ENCODE measurements at places on chromosomes 12 and 14.

DNA sequence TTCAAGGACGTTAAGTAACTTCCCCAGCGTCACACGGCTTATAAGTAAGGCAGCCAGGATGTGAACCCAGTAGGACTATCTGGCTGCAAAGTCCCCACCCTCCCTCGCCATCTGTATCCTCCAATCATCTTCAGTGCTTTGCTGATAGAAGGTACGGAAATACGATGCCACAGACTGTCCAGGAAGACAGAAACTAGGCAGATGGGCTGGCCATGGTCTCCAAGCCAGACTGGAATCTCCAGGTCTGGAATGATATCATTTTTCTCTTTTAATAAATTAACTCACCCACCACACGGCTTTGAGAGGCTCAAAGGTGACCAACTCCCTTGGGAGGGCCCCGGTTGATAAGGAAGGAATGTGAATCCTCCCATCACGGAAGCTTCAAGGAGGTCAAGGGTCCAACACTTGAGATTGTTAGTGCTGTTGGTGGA, 16.3 kb upstream of the BDKRB1 start:
- DNase-seq, result no peak

DNA sequence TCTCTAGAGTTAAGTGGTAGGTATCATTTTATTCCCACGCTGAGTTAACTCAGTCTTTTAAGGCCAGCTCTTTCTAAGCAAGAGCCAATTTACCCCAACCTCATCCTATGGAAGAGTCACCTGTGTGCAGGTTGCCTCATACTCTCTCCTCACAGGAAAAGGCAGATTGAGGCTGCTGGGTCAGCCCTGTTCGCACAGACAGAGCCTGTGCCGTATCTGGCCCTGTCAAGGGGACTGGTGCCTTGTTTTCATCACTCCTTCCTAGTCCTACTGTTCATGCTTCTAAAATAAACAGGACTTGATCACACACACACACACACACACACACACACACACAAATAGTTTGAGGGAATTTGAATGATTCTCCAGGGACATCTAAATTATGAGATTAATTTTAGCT, 285.0 kb downstream of the SLC6A15 start:
- DNase-seq, result no peak

DNA sequence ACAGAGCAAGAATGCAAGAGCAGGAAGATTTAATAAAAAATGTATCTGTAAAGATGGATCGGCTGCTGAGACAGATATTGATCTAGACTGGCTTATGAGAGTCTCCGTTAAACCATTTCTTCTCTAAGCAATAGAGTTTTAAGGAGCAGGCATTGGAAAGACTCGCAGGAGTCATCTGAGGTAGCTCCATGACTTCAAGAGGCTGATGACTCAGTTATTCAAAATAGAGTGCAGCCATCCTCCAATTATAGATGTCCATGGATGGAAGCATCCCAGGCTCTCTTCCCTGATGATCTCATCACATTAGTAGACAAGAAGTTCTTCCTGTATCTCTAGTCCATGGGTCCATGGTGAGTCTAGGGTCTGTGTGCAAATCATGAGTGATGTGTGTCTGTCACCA, 638.3 kb upstream of the TMEM132C start:
- no peak for DNase-seq

DNA sequence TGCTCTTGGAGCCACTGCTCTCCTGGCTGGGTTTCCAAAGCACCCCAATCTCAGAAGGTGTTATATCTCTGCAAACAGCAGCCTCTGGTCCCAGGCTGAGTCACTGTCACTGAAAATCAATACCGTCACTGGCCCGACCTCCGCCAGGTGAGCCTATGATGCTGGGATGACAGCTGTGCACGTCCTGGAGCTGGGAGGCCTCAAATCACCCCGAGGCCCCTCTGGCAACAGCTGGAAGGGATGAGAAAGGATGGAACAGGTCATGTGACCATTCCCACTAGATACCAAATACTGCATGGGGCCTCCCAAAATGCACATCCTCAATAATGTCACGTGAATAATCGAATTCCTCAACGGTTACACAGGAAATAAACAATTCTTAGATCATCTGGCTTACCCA, 190.8 kb downstream of the TTC7B start:
- DNase-seq, result no peak

DNA sequence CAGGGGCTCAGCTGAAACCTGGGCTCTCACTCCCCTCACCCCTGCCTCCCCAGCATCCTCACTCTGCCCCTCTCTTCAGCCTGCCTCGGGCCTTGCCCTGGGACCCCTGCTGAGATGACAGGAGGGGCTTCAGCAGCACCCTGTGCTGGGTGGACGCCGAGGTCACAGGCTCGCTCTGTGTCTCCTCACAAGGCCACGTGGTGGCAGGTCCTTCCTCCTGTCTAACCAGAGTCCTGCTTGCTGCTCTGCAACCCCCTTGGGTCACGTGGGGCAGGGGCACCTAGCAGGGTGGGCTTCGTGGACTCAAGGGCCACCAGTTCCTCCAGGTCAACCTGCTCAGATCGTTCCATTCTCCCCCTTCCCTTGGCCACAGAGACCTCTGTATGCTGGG, 90.4 kb downstream of the TMEM121 start:
- peak; percentile 39 for DNase-seq

- DNase-seq, result peak; percentile 87
Measured at GRCh38 chr14:105180592-105181548, at the start of gene NUDT14. Gene NUDT14, minus strand, starts transcription at chr14:105181312. Its CDS starts 103 bp downstream, at chr14:105181209.

- DNase-seq, result no peak
Measured at GRCh38 chr12:78878459-78878858, 13.9 kb downstream of the SYT1 start.

DNA sequence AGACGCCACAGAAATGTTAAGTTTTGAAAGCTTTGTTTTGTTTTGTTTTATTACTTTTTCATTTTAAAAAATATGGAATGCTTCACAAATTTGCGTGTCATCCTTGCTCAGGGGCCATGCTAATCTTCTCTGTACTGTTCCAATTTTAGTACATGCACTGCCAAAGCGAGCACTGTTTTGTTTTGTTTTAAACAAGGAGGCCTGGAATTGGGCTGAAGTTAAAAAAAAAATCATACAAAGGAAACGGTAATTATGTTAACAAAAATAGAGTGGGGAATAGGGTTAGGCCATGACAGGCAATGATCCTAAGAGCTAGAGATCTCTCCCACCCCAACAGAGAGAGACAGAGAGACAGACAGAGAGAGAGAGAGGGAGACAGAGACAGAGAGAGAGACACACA, 57.0 kb downstream of the ZFP36L1 start:
- no peak for DNase-seq

GRCh38 chr14:101813833-101814232, 52.3 kb downstream of the PPP2R5C start:
- no peak for DNase-seq

GRCh38 chr12:132664206-132665148, 22.7 kb downstream of the POLE start:
- DNase-seq, result peak; percentile 39

- DNase-seq, result no peak
Measured at GRCh38 chr12:104502217-104502616, 45.5 kb downstream of the CHST11 start.

- no peak for DNase-seq
Measured at GRCh38 chr12:55703901-55704761, 3.6 kb downstream of the ITGA7 start.

DNA sequence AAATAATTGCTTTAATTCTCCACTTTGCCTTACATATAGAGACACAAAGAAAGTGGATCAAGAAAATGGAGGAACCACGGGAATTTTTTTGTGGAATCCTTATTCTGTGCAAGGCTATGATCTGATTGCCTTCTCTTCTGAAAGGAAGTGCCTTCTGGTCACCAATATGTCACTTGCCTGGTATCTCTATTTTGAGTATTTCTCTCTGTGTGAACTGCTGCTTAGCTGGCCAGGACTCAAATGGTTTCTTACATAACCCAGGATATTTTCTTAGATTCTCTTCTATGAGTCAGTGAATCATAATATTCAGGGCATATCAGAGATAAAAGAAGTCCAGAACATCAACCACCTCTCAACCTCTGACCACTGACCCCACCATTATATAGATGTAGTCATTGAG, 156.1 kb downstream of the DIO2 start:
- no peak for DNase-seq

DNA sequence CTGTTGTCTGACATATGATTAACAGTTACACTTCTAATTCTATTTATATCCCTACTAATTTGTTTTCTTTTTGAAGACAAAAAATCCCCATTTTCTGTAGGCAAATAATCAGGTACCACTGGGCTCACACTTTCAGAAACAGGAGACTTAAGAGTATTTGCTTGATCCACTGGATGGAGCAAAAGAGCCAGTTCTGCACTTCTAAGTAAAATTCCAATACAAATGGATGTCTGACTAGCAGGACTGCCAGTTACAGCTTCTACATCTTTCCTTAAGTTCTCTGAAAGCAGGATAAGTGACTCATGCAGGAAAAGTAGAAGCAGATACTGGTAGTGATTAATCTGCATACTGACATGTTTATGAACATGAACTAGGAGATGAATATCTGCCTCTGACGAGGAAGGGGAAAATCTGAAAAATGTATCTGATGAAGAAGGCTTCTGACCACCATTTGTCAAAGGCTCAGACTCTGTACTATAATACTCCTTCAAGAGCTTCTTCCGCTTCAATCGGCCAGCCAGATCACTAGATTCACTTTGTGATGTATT, 73.8 kb upstream of the ANKS1B start:
- no peak for DNase-seq

GRCh38 chr14:101126731-101127130, 223.2 kb upstream of the RTL1 start:
- DNase-seq, result peak; percentile 32

DNA sequence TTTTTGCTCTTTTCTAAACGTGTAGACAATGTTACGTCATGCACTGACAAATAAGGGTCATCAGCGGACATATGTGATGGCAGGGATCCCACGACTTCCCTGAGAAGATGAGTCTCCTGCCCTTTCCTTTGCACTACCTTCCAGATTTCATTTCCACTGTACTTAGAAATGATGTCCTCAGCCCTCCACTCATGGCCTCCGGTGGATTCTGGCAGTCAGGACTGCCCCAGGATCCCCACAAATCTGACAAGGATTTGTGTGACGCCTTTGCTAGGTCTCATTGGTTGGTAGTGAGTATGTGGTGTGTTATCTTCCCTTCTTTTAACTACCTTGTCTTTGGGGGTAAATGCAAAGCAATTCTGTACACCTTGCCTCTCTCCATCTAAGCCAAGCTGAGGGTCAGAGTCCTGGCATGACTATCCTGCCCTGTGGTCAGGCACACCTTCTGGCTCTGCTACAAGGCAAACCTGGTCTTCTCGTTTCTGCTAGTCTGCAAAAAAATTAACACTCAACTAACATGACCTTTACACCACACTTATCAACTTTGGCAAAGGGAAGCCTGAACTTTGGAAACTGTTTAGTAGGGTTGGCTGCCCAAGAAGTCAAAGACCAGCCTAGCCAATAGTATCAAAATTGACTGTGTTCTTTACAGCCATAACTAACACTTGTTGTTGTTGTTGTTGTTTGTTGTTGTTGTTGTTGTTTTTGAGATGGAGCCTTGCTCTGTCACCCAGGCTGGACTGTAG, 17.3 kb upstream of the DHRS4 start:
- DNase-seq, result no peak

DNA sequence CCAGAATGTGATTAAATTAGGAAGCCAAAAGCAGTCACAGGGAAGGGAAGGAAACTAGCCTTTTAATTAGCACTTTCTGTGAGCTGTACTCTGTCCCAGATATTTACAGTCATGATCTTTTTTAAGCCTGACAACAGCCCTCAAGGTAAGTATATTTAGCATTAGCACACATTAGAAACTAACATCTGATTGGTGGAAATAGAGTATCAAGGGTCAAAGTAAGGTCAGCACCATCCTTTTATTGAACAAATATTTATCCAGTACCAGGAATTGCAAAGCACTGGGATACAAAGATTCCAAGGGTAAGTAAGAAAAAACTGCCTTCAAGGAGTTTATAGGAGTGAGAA, 28.2 kb downstream of the RPGRIP1 start:
- no peak for DNase-seq

GRCh38 chr12:18439541-18439940, 178.2 kb downstream of the PIK3C2G start:
- no peak for DNase-seq

DNA sequence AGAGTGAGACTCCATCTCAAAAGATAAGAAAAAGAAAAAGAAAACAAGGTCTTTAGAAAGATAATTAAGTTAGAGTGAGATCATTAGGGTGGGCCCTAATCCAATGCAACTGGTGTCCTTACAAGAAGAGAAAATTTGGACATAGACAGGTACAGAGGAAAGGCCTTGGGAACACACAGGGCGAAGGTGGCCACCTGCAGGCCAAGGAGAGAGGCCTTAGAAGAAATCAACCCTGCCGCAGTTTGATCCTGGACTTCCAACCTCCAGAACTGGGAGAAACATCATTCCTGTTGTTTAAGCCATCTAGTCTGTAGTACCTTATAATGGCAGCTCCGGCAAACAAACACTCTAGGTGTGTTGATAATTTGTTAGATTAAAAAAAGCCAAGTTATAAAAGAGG, 491.9 kb downstream of the MED13L start:
- DNase-seq, result no peak

DNA sequence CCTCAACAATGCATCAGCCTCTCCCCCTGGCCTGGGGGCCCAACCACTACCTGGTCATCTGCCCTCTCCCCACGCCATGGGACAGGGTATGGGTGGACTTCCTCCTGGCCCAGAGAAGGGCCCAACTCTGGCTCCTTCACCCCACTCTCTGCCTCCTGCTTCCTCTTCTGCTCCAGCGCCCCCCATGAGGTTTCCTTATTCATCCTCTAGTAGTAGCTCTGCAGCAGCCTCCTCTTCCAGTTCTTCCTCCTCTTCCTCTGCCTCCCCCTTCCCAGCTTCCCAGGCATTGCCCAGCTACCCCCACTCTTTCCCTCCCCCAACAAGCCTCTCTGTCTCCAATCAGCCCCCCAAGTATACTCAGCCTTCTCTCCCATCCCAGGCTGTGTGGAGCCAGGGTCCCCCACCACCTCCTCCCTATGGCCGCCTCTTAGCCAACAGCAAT, 7.4 kb upstream of the RNU7-1 start:
- DNase-seq, result no peak

DNA sequence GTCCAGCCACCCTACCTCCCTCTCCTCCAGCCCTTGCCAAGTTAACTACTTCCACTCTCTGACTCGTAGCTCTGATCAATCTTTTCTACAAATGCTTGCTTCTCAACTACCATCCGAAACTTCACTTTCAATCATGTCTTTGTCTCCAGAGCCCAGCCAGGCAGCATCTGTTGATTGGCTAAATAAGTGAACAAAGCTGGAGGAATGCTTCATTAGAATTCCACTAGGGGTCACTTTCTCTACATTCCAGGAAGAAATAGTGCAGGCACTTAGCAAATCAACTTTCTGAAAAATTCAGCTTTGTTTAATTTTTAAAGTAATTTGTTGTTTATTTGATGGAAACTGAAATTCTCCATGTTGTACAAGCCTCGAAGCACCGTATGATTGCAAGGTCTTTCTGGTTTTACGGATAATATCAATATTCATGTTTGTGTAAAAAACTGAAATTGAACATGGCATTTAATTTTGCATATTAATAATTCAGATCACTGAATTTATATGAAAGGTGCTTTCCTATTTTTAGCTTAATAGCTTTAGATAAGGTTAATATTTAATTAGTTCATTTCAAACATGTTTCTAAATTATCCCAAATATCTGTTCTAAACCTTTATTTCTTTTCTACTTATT, 32.4 kb upstream of the HELB start:
- DNase-seq, result peak; percentile 54

Data from ecto neural progenitor cell (in vitro differentiated cells).